ENCODE measurements at places on chromosomes 13 and 19.

GRCh38 chr19:18421371-18421959 is 2.3 kb downstream of the SSBP4 start:
- DNase-seq: no peak

DNA sequence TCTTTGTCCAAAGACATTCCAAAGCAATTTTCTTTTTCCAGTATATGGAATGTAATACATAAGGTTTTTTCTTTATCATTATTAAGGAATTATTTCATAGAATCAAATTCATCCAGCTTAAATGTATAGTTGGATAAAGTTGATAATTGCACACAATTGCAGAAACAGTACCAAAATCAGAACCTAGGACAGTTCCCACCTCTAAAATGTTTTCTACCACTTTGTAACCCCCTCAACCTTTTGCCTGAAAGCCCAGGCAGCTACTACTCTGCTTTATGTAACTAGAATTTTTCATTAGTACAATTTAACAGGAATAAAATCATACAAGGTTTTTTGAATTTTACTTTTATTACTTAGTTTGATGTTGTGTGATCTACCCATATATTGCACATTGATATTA is 98.0 kb downstream of the PRR20E start:
- DNase-seq: no peak

DNA sequence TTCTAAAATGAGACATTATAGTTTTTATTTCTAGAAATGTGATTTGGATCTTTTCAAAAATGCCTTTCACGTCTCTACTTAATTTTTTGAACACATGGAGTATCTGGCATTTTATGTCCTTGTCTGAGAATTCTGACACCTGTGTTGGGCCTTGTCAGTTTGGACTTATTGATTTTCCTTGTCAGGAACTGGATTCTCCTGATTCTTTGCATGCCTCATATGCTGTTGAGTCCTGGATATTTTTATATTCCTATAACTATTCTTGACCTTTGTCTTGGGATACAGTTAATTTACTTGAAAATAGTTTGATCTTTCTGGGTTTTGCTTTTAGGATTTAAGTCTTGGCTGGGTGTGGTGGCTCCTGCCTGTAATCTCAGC is 10.3 kb downstream of the ADPRHL1 start:
- DNase-seq: no peak

GRCh38 chr19:848386-848921 is 3.6 kb upstream of the ELANE start:
- no peak for DNase-seq

GRCh38 chr13:21747456-21747855 is 76.6 kb downstream of the FGF9 start:
- no peak for DNase-seq

GRCh38 chr13:108060111-108060510 is 155.2 kb downstream of the LIG4 start:
- no peak for DNase-seq

- DNase-seq: peak; percentile 4
These were observed 38.7 kb upstream of the KLF2 start for GRCh38 chr19:16285769-16286498.

GRCh38 chr13:45178349-45179162 is 22.3 kb downstream of the KCTD4 start:
- DNase-seq: no peak

DNA sequence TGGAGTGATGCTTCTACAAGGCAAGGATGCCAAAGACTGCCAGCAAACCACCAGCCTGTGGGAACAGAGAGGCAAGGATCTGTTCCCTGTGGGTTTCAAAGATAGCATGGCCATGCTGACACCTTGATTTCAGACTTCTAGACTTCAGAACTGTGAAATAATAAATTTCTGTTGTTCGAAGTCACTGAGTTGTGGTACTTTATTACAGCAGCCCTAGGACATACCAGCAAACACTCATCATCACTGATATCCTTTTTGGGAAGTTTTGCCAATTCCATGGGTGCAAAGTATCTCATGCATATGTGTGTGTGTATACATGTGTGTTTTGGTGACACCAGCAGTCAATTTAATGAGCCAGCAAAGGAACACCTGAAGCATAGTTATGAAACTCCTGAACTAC is 21.0 kb downstream of the LMO7 start:
- DNase-seq: no peak

GRCh38 chr19:3586127-3586626 is 899 bp downstream of the GIPC3 start:
- no peak for DNase-seq

DNA sequence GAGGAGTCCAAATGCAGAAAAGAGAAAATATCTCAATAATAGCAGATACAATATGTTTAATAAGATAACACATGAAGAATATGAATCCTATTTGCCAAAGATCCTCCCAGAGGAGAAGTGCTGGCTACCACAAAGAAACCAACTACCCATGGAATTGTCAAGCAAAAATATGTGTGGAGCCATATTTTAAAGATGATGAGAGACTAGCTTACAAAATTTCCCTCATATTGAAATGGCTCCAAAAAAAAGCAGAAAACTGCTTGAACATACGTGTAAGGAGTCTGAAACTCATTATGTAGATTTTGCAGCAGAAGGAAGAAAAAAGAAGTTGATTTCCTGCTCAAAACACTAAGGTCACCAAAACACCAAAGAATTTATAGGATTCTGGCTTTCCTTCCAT is 94.2 kb downstream of the USP12 start:
- DNase-seq: no peak

GRCh38 chr13:30600496-30600895 is 17.2 kb upstream of the USPL1 start:
- no peak for DNase-seq

GRCh38 chr13:71866335-71867130 is 471 bp downstream of the DACH1 start:
- DNase-seq: no peak

DNA sequence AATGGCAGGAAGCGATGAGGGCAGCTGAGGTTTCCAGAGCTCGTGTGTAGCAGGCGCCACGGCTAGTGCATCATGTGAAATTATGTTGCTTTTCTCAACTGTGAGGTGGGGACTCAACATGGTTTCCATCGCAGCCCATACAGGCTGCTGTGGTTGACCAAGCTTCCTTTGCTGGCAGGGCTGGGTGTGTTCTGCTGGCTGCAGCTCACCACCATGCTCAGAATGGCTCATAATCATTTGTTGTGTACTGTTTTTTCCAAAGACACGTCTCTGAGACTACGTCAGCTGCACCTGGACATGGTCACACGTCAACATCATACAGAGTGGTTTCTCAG is 16.1 kb upstream of the RASA3 start:
- no peak for DNase-seq

DNA sequence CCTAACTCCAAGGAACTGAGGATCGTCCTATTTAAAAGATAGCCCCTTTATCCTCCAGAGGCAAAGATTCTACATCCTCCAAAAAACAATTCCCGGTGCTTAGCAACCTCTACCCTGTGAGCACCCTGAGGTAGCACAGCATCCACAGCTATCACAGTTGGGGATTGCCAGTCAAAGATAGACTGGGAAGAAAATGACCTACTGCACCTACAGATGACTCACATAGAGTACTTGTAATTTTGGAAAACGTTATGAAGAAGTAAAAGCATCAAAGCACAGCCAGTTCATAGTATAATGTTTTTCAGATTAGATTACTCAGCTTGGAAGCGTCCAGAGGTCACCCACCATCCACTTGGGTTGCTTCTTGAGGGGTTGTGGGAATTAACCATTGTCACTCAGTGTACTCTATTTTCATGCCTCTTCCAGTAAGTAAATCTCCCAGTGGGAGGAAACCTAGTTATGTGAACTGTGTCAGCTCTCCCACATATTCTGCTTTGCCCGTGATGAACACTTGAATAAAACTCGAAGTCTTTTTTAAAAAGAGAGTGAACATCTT is 8.9 kb upstream of the FAM124A start:
- no peak for DNase-seq

DNA sequence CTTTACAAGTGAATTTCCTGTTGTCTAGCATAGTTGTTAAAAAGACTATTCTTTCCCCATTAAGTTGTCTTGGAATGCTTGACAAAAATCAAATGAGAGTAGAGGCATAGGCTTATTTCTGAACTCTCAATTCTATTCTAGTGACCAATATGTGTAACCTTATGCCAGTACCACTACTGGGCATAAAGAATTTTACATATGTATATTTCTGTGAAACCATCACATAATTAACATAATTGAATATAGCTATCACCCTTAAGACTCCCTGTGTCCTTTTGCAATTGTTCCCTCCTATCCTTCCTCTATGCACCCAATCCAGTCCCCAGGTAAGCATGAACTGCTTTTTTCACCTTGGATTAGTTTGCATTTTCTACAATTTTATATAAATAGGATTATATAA is 165.0 kb downstream of the DNAJC3 start:
- no peak for DNase-seq

GRCh38 chr19:54434112-54434872 is 14.7 kb upstream of the LENG8 start:
- DNase-seq: peak; percentile 46

- DNase-seq: no peak
These were observed 20.9 kb upstream of the ARHGEF18 start for GRCh38 chr19:7327802-7328201.

GRCh38 chr19:19329126-19329525 is 8.5 kb downstream of the MAU2 start:
- DNase-seq: no peak

DNA sequence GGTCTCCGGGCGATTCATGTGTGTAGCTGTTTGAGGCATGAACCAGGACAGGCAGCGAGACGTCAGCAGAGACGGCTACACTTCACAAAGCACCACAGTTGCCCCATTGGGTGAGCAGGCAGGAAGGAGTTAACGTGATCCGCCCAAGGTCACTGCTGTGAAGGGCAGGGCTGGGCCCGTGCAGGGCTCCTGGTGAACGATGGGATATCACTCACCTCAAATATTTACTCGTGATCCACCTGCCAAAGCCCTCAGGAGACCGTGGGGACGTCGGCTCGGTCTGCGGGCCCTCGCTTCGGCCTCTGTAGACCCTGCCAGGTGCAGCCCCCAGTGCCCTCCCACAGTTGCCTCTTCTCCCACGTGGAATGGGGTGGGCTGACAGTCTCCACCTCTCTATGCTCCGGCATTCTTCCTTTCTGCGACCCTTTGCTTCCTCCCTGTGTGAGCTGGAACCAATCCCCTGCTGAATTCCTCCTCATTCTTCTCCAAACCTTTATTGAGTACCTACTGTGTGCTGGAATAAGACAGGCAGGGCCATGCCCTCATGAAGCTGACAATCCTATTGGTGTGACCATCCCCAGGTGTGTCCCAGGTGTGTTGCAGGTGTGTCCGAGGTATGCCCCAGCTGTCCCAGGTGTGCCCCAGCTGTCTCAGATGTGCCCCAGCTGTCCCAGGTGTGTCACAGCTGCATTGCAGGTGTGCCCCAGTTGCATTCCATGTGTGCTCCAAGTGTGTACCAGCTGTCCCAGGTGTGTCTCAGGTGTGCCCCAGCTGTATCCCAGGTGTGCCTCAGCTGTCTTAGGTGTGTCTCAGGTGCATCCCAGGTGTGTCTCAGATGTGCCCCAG is 2.0 kb upstream of the GRK1 start:
- no peak for DNase-seq

- DNase-seq: no peak
These were observed 1790.8 kb upstream of the PCDH20 start for GRCh38 chr13:63206461-63206860.

DNA sequence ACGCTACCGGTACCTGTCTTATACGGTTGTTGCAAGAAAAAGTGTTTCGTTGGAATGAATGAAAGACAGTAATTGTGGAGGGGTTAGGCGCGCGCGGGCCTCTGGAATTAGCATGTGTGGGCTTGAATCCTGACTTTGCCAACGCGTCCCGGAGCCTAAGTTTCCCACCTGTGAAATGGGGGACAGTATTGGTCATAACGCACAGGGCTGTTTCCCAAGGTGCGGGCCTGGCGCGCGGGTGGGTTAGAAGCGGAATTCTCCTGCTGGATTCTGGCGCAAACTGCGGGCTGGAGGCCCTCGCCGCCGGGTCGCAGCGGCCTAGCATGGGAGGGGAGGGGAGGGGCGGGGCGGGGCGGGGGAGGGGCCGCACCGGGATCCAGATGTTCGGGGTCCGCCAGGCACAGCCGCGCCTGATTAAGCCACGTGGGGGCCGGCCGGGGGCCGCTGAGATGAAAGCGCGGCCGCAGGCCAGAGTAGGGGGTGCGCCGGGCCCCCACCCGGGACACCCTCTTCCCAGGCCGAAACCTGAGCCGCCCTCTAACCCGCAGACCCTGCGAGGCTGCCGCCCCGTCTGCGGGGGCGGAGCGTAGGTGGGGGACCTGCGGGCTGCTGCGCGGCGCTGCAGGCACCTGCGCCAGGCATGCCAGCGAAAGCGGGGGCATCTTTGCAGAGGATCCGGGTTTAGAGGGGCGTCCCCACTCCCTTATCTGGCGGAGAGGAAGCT is 1.2 kb upstream of the TMEM59L start:
- DNase-seq: no peak

DNA sequence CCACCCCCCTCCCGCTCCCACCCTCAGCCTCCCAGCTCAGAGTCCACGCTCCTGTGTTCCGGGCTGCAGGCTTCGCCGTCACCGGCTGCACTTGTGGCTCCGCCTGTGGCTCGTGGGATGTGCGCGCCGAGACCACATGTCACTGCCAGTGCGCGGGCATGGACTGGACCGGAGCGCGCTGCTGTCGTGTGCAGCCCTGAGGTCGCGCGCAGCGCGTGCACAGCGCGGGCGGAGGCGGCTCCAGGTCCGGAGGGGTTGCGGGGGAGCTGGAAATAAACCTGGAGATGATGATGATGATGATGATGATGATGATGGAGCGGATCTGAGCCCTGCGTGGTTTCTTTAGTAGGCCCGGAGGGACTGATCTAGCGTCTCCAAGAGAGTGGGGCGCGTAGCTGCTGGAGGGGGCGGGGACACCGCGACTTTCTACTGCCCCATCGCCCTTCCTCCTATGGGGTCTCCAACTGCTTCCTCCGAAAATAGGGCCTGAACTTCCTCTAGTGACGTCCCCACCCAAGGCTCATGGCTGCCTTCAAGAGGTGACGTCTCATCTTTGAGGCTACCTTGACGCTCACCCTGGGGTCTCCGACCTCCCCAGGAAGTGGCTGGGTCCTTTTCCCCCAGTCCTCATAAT is 1.4 kb downstream of the RETN start:
- DNase-seq: no peak

GRCh38 chr19:53195265-53195903 is 2.2 kb upstream of the ZNF665 start:
- DNase-seq: peak; percentile 69

All from substantia nigra (tissue), 51 donors.